Endothelial cell of umbilical vein (primary cell): ENCODE measurements at places on chromosomes 2 and 18. TPM values are rescaled to one million over a fixed set of nuclear protein-coding genes. Genes with fewer than 3 reads are reported as not detected.
A peak's percentile ranks its signal among the peaks of the same experiment; 100 is the strongest.

GRCh38 chr2:161119483-161119882 is 40.7 kb upstream of the TANK start:
- DNase-seq = no peak

GRCh38 chr2:54969940-54970338 is 80.3 kb downstream of the RTN4 start:
- no peak for DNase-seq

Gene IL36G
- total RNA-seq = not detected in 2 replicates

GRCh38 chr2:159088906-159089305 is 120.5 kb downstream of the TANC1 start:
- no peak for DNase-seq

DNA sequence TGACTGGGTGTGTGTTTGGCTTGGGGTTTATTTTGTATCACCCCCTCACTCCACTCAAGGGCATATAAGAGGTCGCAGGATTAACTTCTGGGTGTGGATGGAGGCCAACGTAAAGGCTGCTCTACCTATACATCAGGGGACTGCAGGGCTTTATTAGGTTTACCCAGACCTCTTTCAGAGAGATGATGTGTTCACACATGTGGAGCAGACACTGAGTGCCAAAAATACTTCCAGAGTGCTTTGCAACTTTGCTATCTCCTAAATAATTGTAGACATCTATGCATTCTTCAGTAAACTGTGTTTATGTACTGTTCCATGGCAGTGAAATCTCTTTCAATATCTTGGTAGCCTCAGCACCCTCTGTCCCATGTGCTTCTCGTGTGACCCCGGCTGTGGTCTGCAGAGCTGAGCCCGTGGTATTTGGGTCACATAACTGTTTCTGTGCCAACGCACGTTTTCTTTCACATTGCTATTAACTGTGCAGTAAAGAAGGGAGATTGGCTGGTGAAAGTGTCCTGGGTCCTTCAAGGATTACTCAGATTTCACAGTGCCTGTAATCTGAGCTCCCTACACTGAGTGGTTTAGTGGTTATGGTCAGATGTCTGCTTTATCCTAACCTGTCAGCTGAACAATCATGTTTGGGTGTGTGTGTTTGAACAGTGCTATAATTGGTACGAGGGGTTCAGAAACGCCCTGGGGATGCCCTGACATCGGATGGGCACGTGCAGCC is 208.1 kb downstream of the VAPA start:
- no peak for DNase-seq

DNA sequence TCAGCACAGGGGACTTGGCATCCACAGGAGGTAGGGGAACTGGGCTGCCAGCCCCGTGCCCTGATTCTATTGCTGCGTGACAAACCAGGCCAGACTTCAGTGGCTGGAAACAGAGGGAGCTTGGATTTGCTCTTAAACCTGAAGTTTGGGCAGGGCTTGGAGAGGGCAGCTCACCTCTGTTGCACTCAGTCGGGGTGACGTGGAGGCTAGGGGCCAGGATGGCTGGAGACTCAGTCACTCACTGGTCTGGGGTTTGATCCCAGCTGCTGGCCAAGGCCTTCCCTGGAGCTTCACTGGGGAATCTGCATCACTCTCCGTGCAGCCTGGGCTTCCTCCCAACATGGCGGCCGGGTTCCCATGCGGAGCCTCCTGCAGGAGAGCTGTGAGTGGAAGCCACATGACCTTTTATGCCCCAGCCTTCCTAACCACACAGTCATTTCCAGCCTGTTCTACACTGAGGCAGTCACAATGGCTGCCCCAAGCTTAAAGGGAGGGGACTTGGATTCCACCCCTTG is 175.2 kb upstream of the HDAC4 start:
- no peak for DNase-seq

DNA sequence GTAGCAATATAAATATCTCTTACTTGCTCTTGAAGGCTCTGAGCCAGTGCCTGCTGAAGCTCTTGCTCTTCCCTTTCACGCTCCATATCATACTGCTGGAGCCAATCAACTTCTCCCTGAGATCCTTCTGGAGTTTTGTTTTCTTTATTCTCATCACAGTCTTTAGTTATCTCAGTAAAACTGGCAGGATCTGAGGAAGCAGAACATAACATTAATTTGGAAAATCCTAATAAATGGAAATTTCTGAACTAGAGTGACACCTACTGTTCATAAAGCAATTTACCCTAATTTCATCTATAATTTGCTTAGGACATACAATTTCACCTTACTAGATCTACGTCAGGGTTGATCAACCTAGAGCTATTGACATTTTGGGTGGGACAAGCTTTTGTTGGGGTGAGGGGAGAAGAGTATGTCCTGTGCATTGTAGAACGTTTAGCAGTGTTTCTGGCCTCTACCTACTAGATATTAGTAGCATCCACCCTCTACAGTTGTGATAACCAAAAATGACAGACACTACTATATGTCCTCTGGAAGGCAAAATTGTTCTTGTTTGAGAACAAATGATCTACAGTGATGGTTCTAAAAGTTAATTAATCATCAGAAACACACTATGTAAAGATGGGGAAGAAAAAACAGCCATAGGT is 47.2 kb downstream of the VIL1 start:
- DNase-seq = peak; percentile 52

DNA sequence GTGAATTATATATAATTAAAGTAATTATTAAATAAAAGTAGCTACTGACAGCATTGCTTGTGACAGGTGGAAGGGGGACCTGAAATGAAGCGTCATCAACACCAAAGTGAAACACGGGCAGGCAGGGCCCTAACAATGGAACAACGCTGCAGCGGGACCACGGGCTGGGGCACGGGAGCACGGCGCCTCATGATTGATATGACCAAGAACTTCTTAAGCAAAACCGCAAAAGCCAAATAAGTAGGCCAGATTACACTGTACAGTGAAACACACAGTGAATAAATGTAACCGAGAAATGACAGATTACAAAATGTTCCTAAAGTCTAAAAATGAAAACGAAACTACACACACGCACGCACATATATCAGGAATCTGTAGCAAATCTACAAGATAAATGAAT is 81.4 kb downstream of the SNTG2 start:
- DNase-seq = no peak

GRCh38 chr2:77818186-77818585 is 296.0 kb upstream of the LRRTM4 start:
- DNase-seq = no peak

DNA sequence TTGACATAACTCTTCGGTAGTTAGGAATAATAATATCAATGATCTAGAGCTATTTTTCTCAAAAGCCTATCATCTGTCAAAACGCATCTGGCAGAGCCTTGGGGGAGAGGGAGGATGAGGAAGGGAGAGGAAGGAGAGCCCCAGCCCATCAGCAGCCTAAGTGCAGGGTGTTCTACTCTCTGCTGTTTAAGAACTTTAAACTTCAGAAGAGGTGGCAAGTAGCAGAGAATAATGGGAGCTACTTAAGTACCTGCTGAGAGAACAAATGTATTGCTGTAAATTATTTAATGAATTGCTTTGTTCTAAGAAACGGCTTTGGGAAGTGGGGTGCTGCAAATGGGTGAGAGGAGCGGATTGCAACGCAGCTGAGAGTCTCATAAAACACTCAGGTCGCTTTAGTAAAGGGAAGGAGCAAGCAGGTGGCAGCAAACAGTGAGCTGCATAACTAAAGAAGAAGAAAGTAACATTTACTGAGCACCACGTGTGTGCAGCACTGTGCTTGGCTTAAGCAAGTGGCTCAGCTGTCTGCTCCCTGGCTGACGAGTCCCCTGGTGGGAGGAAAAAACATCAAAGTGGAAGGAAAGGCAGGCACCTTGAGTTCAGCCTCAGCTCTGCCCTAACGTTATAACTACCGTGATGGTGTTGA is 26.3 kb upstream of the SH3RF3 start:
- no peak for DNase-seq

DNA sequence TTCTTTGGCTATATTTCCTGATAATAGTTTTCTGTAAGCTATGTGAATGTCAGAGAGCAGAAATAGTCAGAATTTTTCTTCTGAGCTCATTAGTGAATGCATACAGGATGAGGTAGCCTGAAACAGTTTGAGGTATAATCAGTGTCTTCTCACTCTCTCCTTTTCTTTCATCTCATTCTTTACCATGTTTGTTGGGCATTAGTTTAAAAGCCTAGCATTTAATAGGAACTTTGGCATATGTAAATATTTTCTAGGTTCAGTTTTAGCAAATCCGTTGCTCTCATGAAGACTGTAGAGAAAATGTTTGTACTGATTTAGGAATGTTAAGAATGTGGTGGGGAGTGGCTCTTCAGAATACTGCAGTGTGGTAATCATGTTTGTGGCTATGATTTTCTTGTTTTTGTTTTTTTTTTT is 119.4 kb downstream of the PARD3B start:
- DNase-seq = peak; percentile 51

Gene MGAT4A
- total RNA-seq = 42.2 and 47.6 TPM in 2 replicates

DNA sequence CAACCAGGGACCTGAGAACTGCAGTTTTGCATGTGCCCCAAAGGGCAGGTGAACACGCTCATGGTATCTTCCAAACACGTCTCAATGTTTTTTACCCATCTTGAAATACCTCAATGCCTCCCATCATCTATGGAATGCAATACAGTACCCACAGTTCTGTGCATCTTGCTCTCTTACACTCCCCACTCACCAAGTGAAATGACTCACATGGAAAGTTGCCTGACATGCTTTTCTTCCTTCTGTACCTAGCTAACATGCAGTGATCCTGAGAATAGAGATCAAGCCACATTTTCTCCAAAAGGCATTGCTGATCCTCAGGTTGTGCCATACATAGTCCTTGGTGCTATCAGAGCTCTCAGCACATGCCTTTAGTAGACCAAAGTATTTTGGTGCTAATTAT is 373.9 kb downstream of the GPD2 start:
- DNase-seq = no peak

Gene MTLN
- 25.5 and 34.4 TPM in 2 replicates for total RNA-seq

DNA sequence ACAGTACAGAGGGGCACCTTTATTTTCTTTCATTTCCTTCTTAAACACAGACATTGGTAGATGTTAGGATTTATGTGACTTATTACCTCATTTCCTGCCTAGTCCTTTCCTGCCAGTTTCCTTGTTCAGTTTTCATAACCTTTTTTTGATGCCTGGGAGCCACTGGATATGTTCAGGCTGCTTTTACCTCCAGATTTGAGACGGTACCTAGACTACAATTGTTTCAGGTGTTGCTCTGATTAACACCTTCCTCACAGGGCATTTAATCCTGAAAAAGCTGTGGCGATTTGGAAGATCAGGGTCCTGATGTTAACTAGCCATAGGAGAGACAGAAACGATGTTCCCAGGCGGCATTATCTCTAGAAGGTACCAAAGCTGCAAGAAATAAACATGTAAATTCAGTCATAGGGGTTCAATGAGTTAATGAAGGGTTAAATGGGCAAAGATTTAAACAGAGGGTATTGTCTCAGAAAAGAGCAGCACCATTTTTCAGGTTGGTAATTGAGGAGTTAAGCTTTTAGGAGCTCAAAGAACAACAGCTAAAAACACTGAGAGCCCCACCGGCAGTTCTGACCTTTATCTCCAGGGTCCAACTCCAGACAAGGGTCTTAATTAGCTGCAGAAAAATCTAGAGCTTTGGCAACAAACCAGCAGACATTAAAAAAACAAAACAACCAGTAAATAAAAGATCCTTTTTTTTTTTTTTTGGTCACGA is 93.3 kb downstream of the HRH4 start:
- DNase-seq = peak; percentile 65

DNA sequence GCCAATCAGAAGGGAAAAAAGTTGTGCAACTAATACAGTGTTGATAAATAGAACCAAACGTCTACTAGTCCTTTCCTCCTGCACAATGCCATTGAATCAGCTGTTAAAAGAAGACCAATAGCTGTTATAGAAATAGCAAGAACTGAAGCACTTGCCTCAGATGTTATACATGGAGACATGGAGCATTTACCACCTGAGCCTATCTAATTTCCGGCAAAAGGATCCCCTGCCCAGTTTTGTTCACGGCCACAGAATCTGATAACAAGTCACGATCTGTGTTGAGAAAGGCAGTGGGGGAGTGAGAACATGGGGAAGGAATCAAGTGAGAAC is 285.4 kb downstream of the ZEB2 start:
- no peak for DNase-seq

Gene RGPD3
- not detected in 2 replicates for total RNA-seq

- DNase-seq = no peak
These were observed 14.4 kb upstream of the SLC4A5 start for GRCh38 chr2:74357627-74358026.

DNA sequence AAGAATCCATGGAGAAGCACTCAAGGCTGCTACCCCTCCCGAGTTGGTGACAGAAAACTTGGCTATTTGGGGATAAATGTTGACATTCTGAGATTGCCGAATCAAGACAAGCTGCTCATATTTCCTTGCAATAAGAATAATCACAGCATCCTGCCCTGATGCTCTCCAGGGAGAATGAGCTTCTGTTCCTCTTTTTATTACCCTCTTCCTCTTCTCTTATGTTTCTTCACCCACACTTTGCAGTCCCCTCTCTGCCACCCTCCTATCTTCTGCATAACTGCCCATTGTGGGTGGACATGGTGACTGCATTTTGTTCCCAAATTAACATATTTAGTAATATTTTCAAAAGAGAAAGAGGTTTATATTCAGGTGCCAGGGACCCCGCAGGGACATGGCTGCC is 11.9 kb upstream of the MSGN1 start:
- no peak for DNase-seq

- no peak for DNase-seq
These were observed 86.1 kb upstream of the BZW1 start for GRCh38 chr2:200725596-200725995.

GRCh38 chr18:33696332-33697162 is 118.5 kb downstream of the ASXL3 start:
- no peak for DNase-seq

Gene SLC9A2
- total RNA-seq = not detected in 2 replicates

Gene GATA6
- total RNA-seq = 14.6 and 14.9 TPM in 2 replicates

DNA sequence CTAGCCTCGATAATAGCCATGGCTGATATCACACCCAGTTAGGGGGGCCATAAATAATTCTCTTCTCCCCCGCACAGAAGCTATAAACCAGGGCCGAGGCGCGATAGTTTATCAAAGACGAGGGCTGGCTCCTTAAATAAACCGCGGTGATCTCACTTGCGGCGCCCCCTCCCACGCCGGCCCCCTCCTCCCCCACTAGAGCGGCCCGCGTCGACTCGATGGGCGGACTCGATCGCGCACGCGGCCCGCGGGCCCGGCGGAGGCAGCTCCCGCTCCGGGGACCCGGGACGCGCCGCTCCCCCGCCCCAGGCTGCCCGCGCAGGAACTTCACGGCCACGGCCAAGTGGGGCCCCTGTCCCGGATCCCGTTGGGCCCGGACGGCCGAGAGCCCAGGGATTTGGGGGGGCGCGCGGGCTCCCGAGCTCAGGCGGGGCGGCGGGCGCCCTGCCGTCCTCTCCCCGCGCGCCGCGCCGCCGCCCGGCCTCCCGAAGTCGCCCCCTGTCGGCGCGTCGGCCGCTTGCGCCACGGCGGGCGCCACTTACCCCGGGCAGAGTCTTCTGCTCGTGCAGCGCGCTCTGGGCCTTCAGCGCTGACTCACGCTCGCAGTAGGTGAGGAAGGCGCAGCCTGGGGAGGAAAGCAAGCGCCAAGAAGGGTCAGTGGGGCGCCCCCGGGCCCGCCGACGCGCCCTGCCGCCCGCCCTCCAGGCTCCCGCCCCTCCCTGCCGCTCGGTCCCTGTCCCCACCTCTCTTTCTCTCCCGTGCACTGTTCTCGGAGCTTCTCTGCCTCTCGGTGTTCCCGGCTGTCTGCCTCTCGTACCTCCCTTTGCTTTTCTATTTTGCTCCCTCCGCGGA is 80.4 kb downstream of the CELF4 start:
- no peak for DNase-seq

GRCh38 chr2:143675021-143675420 is 545.8 kb downstream of the ARHGAP15 start:
- no peak for DNase-seq
